CD14-positive monocyte (primary cell): ENCODE measurements at places on chromosomes 5 and 9.
A peak's percentile ranks its signal among the peaks of the same experiment; 100 is the strongest.

GRCh38 chr9:134286471-134287245 is 39.6 kb upstream of the RXRA start:
- DNase-seq = no peak

DNA sequence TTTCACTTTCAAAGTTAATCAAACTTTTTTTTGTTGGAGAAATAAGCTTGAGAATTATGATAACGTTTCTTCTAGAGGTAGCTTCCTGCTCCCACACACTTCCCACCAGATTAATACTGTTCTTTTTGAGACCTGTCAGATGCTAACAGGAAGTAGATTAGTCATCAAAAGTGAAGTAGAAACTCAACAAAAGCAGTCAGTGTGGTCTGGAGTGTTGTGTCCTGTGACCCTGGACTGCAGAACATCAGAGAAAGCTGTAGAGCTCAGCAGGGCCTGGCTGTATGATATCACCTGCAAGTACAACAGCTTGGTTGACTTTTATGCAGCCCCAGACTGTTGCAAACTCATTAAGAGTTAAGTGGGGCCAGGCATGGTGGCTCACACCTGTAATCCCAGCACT is 495.7 kb upstream of the CYLC2 start:
- no peak for DNase-seq

DNA sequence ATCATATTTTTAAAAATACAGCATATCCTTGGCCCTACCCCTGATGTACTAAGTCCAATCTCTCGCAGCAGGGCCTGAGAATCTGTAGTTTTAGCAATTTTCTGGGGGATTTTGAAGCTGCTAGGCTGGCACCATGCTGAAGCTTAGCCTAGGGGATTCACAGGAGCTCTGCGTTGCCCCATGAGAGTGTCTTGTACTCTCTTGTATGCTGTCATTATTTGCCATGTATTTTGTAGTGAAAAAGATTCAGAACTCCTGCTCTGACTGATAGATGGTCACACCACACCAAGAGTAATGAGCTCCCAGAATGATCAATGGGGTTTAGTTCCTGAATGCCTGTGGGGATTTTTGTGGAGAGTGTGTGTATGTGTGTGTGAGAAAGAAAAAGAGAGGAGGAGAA is 20.7 kb upstream of the TRMT10B start:
- DNase-seq = no peak

DNA sequence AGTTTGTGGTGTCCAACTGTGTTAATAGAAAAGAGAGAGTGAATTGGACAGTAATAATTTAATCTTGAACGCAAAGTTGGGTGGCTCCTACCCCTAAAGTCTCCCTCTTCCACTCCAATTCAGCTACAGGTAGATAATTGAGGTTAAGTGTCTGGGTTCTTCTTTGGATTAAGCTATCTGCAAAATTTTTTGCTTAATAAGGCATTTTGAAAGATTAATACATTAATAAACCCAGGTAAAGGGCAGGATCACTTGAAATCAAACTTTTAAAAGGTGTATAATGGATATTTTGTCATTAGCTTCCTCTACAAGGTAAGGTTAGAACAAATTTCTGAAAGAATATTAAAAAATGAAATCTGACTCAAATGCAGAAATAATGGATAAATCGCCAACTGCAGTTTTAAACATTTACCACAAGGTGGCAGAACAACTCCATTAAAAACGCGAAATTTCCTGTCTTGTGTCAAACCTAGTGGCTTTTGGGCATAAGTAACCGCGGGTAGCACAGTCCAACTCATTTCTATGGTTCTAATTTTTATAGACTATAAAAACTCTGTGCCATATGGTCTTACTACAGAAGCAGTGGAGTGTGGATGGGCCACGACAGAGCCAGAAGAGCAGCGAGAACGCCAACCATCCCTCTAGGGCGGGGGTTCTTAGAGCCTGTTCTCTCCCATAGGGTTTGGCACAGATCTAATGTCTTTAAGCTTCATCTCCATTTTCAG is 276.5 kb downstream of the ARHGEF28 start:
- peak; percentile 65 for DNase-seq

DNA sequence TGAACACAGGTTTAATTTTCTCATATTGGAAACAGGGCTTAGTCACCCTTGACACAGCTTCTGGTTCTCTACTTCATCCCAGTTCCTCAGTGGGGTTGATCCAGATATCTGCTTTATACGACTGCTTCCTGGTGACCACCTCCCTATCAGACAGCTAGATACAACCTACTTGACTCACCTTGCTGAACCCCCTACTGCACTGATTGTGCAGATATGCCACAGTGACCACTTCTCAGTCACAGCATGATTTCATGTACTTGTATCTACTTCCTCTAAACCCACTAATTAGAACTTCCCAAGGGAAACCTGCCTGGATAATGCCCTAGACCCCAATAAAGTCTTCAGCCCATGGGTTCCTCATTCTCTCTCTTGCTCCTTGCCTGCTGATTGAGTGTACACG is 18.4 kb upstream of the RFK start:
- no peak for DNase-seq

- DNase-seq = no peak
These were observed 6.2 kb downstream of the SVEP1 start for GRCh38 chr9:110573305-110573704.

DNA sequence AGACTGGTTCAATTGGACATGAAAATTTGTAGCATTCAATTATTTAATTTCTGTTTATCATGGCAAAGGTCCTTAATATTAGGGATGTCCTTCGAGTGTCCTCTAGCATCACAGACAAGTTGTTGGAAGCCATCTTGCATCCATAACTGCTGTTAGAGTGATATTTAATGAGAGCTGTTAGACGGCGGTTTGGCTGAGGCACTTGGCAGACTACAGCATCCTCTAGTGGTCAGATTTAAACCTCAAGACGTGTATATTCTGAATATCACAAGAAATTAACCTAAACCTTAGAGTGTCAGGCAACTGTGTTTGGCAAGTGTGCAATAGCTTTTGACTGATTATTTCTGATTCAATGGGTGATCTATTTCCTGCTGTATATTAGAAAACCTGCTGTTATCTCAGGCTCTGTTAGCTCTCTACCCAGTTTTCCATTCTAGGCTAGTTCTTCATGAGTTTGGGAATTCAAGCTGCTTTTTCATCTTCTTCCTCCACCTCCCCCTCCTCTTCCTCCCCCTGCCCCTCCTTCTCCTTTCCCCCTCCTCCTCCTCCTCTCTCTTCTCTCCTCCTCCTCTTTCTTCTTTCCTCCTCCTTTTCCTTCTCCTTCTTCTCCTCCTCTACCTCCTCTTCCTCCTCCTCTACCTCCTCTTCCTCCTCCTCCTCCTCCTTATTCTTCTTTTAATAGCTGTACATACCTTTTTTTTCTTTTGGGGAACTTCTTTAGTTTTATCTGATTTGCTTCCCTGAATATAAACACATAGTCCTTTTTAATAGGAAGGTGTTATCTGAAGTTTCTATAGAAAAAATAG is 8.6 kb downstream of the SPINK1 start:
- DNase-seq = peak; percentile 80

- no peak for DNase-seq
These were observed 35.9 kb downstream of the ANXA6 start for GRCh38 chr5:151121665-151122064.

- DNase-seq = no peak
These were observed 74.0 kb upstream of the SLC30A5 start for GRCh38 chr5:69019668-69020375.

DNA sequence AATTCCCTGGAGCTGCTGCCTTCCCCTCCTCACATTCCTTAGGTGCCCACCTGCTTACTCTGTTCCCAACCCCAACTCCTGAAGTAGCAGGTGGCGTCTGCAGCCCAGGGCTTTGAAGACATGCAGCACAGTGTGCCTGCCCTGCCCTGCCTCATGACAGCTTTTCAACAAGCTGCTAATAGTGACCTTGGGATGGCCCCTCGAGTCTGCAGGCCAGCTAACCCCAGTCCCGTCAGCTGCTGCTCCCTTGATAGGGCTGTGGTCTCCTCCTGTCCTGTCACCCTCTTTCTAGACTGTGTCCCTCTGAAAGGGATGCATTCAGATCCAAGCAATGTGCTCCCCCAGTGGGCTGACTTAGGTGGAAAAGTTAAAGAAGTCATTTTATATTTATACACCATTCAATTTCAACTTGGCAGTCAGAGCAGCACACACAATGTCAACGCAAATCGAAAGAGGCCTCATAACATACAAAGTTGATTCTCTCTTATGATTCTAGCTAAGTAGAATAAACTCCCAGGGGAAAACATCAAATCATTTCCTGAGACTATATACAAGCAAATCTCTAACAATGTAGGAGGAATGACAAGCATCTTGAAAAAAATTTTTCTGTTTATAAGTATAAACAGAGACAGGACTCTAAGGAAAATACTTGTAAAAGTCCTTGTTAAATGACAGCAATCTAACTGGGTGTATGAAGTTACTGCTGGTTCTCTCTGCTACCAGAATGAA is 37.9 kb downstream of the ADRB2 start:
- DNase-seq = no peak

GRCh38 chr5:126139086-126139485 is 284.1 kb upstream of the GRAMD2B start:
- no peak for DNase-seq

DNA sequence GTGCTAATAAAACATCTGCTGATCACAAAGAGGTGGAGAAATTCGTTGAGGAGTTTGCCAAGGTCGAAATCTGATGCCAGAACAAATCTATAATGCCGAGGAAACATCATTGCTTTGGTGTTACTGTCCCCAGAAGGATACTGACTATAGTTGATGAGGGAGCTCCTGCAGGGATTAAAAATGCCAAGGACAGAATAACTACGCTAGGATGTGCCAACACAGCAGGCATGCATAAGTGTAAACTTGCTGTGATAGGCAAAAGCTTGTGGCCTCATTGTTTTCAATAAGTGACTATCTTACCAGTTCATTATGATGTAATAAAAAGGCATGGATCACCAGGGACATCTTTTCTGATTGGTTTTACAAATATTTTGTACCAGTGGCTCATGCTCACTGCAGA is 66.8 kb upstream of the ADCY2 start:
- DNase-seq = no peak

DNA sequence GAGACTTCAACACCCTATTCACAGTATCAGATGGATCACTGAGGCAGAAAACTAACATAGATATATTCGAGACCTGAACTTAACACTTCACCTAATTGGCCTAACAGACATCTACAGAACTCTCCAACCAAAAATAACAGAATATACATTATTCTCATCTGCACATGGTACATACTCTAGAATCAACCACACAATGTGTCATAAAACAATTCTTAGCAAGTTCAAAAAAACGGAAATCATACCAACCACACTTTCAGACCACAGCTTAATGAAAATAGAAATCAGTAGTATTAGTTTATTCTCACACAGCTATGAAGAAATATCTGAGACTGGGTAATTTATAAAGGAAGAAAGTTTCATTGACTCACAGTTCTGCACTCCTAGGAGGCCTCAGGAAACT is 387.9 kb downstream of the DEPDC1B start:
- DNase-seq = no peak

DNA sequence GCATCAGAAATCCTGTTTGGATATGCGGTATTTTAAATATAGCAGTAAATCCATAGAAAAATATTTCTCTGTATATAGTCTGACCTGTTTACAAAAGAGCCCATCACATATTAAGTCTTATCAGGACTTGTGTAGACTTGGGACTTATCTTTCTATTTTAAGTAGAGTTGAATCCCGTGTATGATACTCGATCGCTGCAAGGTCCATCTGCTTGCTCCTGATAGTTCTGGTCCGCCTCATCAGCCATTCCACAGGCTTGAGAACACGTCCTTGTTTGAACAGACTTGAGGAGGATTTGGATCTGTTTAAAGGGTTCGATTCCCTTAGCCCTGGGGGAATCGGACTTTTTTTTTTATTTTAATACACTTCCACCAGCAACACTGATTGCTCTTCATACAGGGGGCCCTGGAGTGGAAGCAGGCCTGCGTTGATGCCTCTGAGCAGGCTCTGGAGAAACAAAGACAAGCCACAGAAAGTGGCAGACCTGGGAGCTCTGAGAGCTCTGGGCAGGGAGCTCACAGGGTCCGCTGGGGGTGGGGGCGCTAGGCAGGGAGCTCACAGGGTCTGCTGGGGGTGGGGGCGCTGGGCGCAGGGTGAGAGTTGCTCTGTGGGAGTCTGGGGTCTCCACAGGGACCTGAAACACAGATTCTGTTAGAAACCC is 112.2 kb downstream of the MVB12B start:
- no peak for DNase-seq

- no peak for DNase-seq
These were observed 97.7 kb downstream of the CFAP95 start for GRCh38 chr9:69918322-69918721.

DNA sequence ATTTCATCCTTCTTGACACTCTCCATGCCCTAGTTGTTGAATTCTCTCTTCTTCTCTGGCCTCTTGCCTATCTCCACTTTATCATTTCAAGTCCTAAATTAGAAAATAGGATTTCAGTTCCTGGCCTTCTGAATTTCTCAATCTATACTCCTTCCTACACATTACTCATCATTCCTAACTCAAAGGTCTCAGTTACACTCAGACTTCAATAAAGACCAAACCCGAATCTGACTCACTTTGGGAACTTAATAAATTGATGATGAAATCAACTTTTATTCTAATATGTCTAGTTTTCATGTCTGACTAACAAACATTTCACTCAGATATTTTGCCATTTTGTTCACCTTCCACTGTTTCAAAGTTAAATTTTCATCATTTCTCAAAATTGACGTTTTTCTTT is 113.6 kb upstream of the TSLP start:
- DNase-seq = no peak

GRCh38 chr5:115097236-115097635 is 72.5 kb downstream of the TRIM36 start:
- no peak for DNase-seq

DNA sequence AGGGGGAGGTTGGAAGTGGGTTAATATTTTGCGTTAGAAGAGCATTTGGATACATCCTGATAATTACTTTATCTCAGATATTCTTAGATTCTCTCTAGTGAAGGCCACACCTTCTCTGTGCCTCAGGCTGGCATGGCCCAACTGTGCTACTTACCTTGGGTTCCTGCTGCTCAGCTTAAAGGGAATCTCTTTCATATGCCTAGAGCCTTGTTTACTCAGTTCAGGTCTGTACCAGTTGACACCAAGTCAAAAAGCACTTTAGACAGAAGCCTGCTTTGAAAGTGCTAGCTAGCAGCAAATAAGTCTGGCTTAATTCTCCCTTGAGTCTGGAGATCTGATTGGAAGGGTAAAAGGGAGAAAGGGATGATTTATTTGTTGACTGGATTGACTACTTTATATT is 74.8 kb downstream of the GHR start:
- DNase-seq = no peak

- no peak for DNase-seq
These were observed 104.4 kb upstream of the GNA14 start for GRCh38 chr9:77752554-77752953.

- no peak for DNase-seq
These were observed 184.3 kb downstream of the DAB2IP start for GRCh38 chr9:121835587-121836365.

- no peak for DNase-seq
These were observed 138.5 kb upstream of the IRX2 start for GRCh38 chr5:2890011-2890410.
